ENCODE measurements at places on chromosomes 4 and X.

GRCh38 chrX:147803948-147804347, 107.8 kb upstream of the FMR1 start:
- DNase-seq, result no peak

DNA sequence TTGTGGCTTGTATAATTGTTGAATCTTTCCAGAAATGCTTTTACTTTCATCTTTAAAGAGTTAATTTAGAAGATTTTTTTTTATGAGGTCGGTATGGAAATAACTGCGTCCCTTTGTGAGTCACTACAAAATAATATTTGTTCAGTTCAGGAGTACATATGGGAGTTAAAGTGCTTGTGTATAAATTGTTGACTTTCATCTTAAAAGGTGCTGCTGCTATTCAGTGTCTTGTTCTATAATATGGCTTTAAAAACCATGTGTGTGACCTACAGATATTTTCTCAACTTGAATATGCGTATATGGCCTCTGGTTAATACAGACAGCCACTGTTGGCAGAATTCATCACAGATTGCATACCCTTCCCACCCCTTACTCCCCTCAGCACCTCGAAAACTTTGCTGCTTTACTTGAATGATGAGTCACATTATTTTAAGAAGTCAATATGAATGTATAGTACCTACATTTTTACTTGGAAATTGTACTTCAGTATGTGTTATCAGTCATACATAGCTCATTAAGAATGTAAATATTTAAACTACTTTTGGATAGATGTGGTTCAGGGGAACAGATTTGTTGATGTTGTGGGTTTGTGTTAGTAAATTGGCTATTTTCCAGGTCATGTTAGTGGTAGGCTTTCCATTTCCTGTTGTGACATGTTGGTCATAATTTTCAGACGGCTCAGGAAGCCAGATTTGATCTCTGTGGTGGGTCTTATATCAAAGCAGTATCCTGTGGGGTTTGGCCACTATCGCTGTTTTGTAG, 1.5 kb downstream of the CLCN3 start:
- DNase-seq, result no peak

DNA sequence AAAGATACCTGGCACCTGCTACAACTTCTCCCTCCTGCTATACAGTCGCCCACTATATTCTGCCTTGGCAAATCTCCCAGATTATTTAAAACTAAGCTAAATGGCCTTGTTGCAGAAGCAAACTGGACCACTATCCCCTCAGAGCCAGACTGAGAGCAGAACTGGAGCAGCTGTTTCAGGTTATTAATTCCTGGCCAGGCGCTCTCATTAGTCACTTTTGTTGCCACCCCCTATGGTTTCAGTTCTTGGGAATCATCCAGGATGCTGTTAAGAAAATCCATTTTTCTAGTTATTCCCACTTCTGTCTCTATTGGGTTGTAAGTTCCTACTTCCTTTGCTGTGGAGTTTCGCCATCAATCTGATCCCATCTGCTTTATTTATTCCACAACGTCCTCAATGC, 30.1 kb downstream of the ADGRA3 start:
- DNase-seq, result no peak

GRCh38 chr4:143353797-143354196, 17.1 kb downstream of the GAB1 start:
- no peak for DNase-seq

DNA sequence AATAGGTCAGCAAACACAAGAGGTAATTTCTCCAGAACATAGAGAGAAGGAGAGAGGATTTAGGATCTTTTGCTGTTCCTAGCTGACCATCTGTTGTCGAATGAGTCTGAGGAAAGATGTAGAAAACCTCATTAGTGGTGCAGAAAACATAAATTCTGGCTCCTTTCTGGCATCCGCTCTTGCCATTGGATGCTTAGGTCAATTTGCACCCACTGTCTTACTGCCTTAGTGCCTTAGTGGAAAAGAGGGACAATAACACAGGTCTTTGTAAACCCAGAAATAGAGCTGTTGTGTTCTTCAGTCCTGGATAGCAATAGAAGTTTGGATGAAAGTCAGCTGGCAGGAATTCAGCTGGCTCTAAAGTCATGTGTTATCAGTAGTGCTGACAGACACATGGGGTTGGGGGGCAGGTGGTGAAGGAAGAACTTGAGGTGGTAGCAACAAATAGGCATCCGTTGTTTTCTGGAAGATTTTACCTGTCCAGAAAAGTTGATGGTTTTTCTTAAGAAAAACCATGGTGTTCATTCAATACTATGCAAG, 78.2 kb downstream of the GLRA2 start:
- no peak for DNase-seq

DNA sequence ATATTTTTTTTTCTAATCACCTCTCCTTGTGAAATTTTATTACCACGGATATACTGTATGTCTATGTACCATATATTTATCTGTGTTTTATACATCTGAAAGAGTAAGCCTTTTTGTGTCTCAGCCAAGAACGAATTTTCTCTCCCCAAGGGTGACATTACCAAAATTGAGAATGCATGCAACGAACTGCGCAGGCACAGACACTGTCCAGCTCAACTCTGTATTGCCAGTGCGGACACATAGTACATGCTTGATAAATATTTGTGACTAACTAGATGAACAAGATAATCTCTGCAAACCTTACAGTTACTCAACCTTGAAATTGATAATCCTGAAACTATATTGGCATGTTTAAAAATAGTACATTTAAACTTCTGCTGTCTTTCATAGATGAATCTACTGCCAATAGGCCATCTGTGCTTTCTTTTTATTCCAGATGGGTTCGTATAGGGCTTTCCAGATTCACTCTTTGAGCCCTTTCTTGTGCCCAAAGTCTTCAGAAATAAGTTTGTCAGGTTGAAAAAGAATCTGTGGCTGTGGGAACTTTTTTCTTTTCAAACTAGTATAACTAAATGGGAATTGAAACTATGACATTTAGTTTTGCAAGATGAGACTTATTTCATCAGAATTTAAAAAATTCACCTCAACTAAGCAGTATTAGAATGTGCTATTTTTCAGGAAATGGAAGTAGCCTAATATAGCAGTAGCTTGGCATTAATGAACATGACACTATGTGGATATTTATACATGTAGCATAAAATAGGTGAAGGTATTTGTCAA, 38.9 kb downstream of the DTHD1 start:
- no peak for DNase-seq

DNA sequence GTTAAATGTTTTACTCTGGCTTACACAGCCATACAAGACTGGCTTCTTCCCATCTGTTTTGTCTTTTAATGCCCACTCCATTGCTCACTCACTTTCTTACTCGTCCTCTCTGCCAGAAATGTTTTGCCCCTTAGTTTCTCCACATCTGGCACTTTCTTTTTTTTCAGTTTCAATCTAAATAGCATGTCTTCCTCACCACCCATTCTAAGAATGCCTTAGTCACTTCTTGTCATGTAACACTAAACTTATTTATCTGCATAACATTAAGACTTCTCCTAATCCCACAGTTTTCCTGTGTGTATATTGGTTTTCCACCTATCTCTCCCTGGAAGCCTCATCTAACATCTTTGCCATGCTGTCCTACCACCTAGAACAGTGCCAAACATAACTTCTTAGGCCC, 119.3 kb downstream of the ADAMTS3 start:
- DNase-seq, result no peak

DNA sequence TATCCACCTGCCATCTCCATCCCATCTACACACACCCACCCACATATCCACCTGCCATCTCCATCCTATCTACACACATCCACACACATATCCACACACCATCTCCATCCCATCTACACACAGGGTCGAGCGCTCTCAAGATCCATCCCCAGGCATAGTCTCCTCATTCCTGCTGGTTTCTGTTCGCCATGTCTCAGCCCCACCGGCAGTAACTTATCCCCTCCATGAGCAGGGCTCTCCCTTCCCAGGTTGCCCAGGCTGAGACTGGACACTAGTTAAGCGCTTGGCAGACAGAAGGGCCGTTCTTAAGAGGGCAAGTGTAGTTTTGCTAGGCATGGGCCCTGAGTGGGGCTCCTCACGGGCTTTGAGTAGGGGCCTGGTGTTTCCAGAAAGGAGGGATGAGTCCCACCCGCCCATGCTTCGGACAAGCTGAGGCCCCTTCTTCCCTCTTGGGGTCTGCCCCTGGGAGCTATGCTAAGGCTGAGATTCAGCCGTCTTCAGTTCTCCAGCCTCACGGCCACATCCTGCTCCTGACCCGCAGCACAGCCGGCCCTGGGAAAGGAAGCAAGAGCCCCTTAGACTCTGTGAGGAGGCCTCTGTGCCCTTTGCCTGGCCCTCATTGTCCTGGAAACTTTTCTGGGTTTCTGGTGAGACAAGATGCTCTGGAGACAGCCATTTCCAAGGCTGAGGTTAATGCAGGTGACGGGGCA, 20.4 kb downstream of the TMEM271 start:
- no peak for DNase-seq

DNA sequence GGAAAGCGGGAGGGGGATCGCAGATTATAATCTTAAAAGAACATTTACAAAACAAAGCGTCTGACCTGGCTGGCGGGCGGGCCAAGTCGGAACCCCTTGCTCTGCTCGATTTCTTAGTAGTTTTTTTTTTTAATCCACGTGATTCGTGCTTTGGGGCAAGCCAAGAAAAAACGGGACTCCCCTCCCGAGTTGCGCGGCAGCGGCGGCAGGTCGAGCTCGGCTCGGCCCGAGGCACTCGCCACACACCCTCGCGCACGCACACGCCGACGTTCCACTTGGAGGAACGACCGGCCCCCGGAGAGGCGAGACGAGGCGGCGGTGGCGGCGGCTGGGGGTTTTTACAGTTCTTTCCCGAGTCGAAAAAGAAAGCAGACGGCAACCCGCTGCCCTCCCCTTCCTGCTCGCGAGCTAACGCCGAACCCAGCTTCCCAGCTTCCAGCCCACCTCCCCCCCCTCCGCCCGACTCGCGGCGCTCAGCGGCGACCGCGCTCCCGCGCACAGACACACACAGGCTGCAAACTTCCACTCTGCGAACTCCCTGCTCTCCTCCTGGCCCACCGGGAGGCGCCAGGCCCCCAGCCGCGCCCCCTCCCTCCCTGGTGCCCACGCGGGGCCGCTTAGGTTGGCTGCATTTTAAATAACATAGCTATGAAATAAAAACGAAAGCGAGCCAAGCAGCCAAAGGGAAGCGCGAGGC, 1.2 kb downstream of the BCOR start:
- DNase-seq, result no peak

DNA sequence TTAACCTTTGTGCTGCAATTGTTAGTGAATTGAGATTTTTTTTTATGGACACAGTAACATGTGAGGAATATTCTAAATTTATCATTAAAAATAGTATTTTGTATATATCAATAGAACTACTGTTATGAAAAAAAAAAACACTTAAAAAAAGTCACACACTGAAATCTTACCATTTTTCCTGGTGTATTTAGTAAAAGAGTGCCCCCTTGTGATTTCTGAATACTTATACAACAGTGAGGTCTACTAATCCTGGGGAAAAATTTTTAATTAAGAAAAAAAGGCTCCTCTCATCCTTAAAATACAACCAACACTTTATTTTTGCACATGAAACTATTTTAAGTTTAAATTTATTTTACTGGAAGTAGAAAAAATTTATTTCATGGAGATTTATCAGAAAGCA, 56.4 kb upstream of the SPOCK3 start:
- DNase-seq, result no peak

- DNase-seq, result no peak
Observed at GRCh38 chrX:19761554-19762295, 125.7 kb downstream of the SH3KBP1 start.

DNA sequence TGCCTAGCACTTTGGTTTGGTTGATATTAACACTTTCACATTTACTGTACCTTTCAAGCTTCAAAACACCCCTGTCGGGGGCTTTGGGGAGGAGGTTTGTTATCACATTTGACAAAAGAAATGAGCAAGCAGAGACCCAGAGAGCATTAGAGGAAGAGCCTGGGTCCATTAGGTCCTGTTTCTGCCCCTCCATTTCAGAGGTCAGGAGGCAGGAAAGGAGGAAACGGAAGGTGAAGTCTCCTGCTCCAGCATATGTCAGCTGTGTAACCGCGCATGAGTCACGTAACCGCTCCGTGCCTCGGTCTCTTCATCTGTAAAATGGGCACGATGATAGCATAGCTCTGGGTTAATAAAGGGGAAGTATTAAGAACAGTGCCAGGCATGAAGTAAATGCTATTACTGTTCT, 201.9 kb upstream of the BCOR start:
- DNase-seq, result no peak

- DNase-seq, result no peak
Observed at GRCh38 chr4:25753239-25753638, 97.6 kb downstream of the SLC34A2 start.

- no peak for DNase-seq
Observed at GRCh38 chr4:38976308-38976707, 55.9 kb downstream of the TMEM156 start.

GRCh38 chr4:116088771-116089170, 975.4 kb upstream of the NDST4 start:
- DNase-seq, result no peak

DNA sequence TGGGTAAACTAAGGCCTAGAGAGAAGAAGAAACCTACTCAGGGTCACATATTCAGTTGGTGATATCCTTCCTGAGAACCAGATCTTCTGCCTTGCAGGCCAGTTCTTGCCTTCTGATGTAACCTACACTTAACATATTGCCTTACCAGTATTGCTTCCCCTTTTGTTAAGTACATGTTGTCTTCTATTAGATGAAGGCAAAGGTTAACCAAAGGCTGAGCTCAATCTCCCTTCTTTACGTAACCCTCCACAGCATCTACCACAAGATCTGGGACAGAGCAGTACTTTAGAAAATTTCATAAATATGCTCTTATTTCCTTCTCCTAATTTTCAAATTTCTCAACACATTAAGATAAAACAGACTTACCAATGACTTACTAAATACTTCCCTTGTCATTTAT, 474.4 kb downstream of the SH2D1A start:
- no peak for DNase-seq

DNA sequence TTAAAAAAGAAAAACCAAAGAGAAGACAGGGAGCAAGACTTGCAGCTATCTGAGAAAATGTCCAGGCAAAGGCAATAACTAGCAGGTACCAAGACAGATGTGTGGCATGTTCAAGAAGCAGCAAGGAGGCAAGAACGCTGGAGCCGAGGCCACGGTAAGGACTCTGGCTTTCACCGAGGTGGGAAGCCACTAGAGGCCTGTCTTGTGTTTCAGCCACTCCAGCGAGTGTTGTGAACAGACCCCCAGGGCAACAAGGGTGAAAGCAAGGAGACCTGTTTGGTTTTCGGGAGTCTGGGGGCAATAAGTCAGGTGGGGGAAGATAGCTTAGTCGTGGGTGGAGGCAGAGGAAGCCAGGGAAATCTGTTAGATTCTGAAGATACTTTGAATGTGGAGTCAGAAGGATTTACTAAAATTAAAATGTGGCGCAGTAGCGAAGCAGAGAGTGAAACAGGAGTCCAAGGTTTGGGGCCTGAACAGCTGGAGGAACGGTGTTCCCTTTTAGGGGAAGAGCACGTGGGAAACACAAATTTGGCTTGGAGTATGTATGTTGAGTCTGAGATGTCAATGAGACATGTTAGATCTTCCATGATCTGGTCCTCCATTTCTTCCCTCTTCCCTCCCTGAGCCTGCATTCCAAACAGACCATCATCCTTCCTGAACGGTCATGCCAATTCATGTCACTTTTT, 3.1 kb downstream of the WDR1 start:
- DNase-seq, result no peak

GRCh38 chr4:101290654-101291053, 56.7 kb downstream of the PPP3CA start:
- DNase-seq, result no peak
